DMS53 (cell line): ENCODE measurements at places on chromosomes 4 and X.

GRCh38 chr4:157564218-157564617, 343.7 kb downstream of the GRIA2 start:
- no peak for DNase-seq

DNA sequence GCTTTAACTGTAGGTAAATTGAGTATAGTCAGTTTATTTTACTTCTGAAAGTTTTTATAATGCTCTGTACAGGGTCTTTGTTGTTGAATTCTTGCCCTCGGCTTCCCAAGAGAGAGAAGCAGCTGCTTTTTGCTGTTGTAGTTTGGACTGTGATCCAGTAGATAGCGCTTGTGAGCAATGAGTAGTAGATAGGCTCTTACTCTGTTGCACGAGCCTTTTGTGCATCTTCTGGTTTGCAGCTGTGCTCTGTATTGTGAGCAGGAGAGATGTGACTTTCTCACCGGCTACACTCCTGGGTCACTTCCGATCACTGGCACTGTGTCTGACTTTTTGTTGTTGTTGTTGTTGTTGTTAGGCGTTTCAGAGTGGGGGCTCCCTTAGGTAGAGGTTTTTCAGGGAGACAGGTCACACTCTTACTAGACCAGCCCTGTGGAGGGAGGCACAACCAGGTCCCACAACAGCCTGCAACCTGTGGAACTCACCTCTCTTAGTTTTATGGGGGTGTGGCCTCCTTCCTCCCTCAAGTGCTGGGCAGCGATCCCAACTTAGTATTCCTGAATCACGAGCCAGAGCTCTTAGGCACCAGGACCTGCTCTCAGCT, 822.1 kb upstream of the GALNTL6 start:
- peak; percentile 73 for DNase-seq

DNA sequence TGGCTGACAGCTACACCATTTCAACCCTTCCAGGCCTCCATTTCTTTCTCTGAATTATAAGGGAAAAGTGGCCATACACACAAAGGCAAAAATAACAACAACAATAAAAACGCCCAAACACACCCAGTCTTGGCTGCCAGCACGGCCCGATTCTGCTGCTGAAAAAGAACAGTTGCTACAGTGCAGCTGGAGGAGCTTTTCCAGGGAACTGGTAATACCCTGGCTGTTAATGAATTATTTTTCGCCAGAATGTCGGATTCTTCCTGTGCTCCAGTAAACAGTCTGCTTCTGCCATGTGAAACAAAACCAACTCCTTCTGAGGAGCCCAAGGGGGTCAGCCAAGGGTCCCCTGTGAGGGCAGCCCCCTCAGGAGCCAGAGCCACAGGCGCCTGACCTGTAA, 6.6 kb downstream of the RAI2 start:
- no peak for DNase-seq

DNA sequence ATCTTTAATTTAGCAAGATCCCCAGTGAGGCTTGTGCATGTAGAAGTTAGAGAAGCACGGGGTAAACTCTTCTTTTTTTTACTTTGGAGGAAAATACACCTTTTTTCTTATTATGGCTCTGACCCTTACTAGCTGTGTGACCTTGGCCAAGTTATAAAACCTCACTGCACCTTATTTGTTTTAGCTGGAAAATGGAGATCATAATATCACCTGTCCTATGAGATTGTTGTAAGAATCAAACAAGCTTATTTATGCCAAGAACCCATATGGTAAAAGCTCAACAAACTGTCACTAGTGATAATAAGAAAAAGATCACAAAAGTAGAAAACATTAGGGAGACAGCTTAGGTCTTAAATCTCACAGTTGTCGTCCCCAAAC, 126.6 kb downstream of the PTTG2 start:
- DNase-seq = no peak

GRCh38 chr4:24657768-24658617, 73.6 kb upstream of the DHX15 start:
- peak; percentile 77 for DNase-seq

DNA sequence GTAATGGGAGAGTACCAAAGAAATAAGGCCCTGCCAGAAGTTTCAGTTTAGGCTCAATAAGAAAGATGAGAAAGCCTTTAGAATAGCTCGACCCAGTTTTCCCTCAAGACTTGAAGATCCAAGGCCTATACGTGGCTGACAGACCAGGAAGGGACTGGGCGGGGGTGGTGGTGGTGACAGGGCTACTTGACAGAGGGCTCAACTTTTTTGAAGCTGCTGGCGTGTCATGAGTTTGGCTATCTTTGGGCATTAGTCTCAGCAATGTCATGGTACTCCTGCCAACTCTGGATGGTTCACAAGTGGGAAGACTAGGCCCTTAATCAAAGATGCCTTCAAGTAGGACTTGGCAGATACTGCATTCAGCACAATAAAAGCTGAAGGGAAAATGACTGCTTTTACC, 100.1 kb upstream of the SCML1 start:
- no peak for DNase-seq

GRCh38 chrX:130702867-130703707, 199.9 kb downstream of the ENOX2 start:
- DNase-seq = no peak

GRCh38 chr4:176886135-176886534, 93.4 kb upstream of the VEGFC start:
- no peak for DNase-seq

GRCh38 chrX:139971394-139971749, 6.1 kb upstream of the CXorf66 start:
- peak; percentile 7 for DNase-seq

DNA sequence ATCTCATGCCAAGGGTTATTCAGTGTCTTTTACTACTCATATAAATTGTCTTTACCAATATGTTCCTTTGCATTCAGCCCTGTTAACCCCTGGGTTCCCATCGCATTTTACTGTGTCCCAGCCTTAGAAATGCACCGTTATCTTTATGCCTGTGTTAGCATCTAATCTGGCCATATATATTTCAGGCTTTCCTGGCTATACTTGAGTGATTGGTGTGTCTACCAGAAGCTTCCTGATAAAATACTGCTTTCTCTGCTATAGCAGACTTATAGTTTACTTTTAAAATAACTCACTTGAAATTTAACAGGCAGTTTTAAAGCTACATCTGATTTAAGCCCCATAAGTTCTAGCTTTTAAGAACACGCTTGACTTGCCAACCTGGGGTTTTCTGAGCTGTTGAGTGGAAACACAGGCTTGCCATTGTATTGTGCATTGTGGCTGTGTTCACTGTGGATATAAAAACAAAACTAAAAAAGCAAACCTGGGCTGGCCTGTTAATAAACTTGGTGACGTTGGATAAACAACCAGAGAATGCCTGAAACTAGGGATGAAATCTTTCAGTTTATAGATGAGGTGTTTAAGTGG, 185.3 kb upstream of the TAPT1 start:
- DNase-seq = no peak

DNA sequence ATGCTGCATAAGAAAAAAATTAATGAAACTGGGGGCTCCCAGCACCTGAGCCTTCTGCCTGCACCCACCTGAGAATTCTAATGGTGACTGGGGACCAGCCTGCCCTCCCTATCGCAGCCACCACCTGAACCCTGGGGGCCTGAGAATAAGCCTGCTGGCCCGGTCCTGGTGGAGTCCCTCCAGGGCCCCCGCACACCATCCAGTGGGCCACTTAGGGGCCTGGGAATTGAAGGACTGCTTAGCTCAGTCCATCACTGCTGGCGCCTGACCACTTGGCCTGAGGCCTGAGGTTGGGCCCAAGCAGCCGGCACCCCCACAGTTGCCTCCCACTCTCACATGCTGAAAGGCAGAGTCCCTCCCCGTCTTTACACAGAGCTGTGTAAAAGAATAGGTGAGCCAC, 230.8 kb downstream of the ENOX2 start:
- no peak for DNase-seq

GRCh38 chr4:141339966-141340365, 119.3 kb downstream of the ZNF330 start:
- DNase-seq = no peak

GRCh38 chrX:85630901-85631300, 251.4 kb upstream of the POF1B start:
- peak; percentile 2 for DNase-seq

DNA sequence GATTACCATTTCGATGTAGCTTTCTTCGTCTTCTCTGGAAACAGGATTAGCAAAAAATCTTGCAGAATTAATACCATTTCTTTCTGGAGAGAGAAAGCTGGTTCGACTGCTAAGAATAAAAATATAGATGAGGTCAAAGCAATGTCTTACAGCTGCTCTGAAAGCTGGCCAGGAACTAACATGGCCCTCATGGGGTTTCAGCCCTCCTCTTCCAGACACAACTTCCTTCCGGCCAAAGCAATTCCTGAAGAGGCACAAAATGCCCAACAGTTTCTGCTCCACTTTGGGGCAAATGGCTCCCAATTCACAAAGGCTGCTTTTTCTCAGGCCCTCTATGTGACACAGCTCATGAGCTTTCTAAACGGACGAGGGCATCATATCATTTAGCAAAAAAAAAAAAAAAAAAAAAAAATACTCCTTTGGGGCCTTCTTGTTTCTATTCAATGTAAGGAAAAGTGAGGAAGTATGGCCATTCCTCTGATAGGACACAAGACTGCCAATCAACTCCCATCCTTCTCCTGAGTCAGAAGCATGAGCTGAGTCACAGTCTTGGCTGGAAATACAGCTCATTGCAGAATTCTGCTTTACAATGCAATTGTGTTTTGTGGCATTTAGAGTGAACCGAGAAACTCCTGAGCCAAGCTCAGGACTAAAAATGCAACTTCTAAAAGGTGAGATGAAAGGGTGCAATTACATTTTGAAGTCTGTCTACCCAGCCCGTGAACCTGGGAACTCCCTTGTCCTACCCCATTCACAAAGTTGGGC, 42.7 kb upstream of the CTAG2 start:
- DNase-seq = no peak

- no peak for DNase-seq
Measured at GRCh38 chrX:153519569-153520286, 2.3 kb downstream of the ATP2B3 start.

GRCh38 chr4:152459326-152459725, 76.6 kb downstream of the FBXW7 start:
- DNase-seq = no peak

- no peak for DNase-seq
Measured at GRCh38 chr4:134089885-134090284, 111.7 kb downstream of the PABPC4L start.
